Right renal pelvis (tissue), 4 donors: ENCODE measurements at places on chromosomes 12 and 14. TPM values are rescaled to one million over a fixed set of nuclear protein-coding genes. Genes with fewer than 3 reads are reported as not detected.

GRCh38 chr14:59283361-59283760 lies 94.9 kb downstream of the DAAM1 start:
- no peak for DNase-seq

- DNase-seq, result no peak
Measured at GRCh38 chr12:119145367-119145766, 33.4 kb upstream of the HSPB8 start.

DNA sequence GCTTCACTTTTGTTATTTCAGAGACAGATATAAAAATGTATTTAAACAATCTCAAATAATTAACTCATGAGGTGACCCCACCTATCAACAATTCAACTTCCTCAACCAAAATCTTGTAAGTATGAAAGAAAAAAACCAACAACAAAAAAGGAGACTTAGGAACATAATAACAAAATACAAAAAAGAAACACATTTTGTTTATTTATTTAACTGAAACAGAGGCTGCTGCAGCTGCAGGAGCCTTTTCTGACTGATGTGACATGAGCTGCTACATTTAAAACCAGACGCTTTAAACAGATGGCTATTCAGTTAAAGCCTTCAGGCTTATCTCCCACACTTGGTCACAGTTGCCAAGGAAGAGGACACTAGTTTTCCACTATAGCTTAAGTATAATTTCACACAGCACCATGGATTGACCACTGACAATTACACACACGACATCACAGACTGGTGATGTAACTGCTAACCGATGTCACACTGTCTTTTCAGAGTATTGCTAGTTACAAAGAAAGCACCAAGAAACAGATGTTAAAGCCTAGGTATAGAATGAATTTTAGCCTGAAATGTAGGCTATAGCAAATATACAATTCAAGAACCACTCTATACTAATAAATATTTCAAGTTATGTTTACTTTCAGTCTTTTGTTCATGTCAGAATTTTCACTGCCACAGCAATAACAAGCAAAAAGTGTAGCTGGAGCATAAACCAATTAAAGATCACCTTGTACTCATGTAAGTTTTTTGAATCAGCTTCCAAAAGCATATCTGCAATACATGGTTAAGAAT lies 113.0 kb downstream of the MED13L start:
- DNase-seq, result no peak

GRCh38 chr12:39442831-39443080 lies 164 bp downstream of the KIF21A start:
- no peak for DNase-seq

DNA sequence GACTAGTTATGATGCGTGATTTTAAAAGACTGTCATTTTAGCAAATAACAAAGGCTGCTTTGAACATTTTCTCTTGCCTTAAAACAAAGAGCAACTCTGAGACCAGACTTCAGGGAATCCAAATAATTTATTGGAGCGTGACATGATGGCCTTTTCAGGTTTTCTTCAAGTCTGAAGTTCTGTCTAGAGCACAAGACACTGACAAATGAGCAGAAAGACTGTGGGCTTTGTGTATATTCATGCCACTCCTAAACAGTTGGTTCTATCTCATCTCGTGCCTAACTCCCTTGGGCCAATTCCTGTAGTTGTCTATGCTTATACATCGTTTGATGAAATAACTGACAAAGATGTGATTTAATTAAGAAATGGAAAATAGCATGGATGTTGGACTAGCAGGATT lies 47.5 kb downstream of the IFT81 start:
- no peak for DNase-seq

DNA sequence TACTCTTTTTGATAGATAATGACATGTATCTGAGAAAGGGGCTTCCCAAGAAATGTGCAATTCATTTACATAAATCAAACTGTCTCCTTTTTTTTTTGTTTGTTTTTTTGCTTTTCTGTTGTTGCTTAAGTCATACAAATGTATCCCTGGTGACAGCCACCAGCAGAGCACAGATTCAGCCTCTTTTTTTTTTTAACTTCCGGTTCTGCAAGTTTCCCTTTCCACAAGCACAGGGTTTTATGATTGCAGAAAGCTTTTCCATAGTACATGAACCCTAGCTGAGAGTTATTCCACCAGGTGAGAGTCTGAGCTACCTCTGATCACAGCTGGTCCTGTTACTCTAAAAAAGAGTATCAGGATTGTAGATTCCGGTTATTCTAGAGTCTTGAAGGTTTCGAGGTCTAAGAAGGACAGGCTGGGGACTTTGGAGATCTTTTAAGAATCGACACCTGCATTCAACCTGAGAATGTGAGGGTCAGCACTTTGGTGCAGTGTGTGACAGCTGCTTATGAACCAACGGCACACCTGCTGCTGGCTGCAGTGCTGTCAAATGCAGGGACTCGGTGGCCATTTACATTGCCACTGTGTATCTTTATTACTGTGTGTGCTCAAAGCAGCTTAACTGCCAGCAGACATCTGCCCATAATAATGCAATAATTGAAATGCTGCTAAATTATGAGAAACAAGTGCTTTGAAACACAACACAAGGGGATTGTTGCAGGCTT lies 551.7 kb downstream of the NRXN3 start:
- no peak for DNase-seq

GRCh38 chr14:36105401-36105800 lies 71.1 kb downstream of the PTCSC3 start:
- DNase-seq, result peak; percentile 28

- no peak for DNase-seq
Measured at GRCh38 chr14:40386433-40386832, 954.2 kb upstream of the FBXO33 start.

- DNase-seq, result no peak
Measured at GRCh38 chr14:63993992-63994391, 141.2 kb downstream of the SYNE2 start.

GRCh38 chr14:101223127-101223526 lies 319.6 kb upstream of the RTL1 start:
- no peak for DNase-seq

DNA sequence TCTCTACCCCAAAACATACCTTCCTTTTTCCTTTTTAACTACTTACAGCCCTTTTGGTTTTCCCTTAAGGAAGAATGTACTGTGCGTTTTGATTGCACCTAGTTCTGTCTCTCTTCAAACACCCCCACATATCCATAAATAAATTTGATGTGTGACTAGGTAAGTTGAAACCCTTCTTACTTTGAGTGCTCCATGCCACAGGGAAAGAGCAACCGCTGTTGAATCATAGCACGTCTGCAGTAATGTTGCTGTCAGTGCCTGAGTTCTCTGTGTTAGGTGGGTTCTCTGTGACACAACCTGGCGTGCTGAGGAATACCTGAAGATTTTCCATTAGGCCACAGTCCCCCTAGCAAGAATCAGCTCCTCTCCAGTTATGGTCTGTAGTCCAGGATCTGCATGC lies 102.1 kb downstream of the FIGNL2 start:
- DNase-seq, result no peak

DNA sequence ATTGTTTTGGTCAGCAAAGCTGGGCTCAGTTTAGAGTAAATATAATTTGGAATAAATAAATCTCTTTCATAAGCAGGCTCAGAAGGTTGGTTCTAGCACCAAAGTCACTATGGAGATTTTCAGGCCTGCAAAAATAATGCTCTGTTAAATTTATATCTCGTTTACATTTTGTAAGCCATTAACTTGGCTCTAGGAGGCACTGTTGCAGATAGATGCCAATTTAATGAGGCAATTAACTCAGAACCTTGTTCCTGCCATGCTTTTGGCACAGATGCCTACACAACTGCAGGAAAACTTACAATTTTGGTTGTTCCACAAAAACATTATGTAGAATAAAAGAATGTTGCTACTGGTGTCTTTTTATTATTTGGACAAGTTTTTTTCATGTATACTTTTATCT lies 428.1 kb downstream of the FLRT2 start:
- no peak for DNase-seq

DNA sequence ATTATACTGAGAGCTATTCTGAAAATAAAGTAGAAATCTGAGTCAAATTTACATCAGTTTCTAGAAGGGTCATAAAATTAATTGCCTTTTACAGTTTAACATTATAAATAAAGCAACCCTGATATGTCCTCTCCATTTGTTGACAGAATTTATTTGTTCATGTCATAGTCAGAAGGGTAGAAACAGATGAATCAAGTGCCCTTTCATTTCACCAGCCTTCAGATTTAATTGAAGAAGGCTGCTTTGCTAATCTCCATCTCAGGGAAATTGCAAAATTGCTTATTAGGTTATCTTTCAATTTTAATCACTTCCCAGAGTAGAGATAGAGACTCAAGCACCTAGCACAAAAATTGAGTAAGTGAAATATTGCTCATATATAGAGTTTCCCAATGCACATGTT lies 76.8 kb downstream of the ATXN7L3B start:
- no peak for DNase-seq

DNA sequence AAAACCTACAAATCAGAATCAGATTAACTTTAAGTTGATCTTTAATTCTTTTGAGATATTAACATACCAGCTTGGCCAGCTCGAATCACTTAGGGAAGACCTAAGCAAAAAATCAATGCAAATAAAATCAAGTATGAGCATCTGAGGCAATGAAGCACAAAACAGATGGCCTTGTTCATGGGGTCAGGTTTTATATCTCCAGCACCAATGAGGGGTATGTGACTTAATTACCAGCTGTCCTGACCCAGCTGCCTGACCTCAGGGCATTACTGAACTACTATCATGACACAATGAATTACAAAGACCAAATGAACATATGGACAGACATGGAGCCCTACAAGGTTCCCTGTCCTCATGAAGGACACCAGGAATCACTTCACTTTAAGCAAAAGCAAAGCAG lies 70.5 kb downstream of the FGD6 start:
- no peak for DNase-seq

DNA sequence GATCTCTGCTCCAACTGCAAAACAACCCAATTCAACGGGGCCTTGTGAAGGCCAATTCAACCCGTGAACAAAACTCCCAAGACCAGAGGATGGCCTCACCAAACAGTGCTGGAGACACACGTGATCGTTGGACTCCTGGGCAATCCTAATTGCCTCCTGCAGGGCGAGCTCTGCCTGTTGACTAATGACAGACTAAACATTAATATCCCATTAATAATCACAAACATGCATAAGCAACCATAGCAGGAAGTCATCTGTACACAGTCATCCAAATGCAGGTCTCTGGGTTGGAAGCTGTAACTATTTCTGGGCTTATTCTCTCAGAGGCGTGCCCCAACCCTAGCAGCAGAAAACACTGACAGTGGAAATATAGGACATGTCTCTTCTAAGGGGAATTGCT lies 21.0 kb downstream of the ANAPC5 start:
- no peak for DNase-seq

- DNase-seq, result no peak
Measured at GRCh38 chr12:130944878-130945277, 8.8 kb upstream of the ADGRD1 start.

DNA sequence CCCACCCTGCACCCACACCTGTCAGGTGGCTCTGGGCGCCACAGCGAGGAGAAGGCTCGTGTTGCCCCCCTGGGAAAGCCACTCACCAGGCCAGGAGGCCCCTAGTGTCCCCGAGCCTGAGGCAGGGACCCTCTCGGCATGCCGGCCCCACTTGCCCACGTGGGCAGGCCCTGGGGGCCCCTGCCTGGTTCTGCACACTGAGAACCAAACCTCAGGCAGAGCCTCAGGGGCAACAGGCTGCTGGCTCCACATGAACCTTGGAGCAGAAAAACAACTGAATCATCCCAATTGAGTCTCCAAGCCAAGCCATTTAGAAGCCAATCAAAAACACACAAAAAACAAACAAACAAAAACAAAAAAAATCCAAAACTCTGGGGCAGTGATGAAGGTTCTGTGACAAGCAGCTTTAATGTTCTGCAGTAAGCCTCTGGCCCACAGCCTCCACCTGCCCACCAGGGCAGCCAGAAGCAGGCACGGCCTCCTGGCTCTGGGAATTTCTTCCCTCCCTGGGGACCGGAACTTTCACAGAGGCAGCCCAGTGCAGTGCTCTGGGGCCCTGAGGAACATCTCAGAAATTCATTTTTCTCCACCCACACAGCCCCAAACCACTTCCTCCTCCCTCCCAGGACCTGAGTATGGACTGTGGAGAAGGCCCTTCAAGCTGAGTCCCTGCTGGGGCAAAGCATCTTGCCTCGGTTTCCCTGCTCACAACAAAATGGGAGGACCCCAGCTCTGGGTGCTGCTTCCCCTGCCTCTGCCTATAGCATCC lies 90.2 kb downstream of the CHGA start:
- no peak for DNase-seq

The NTN4 gene
- 137 TPM for polyA plus RNA-seq

The GPRC5A gene
- 9.6 TPM for polyA plus RNA-seq

The FAM186B gene
- polyA plus RNA-seq, result 1.00 TPM
